Right kidney (tissue), 9 donors: ENCODE measurements at places on chromosomes 6 and 20.

GRCh38 chr20:22502731-22503191 is 81.6 kb downstream of the FOXA2 start:
- no peak for DNase-seq

DNA sequence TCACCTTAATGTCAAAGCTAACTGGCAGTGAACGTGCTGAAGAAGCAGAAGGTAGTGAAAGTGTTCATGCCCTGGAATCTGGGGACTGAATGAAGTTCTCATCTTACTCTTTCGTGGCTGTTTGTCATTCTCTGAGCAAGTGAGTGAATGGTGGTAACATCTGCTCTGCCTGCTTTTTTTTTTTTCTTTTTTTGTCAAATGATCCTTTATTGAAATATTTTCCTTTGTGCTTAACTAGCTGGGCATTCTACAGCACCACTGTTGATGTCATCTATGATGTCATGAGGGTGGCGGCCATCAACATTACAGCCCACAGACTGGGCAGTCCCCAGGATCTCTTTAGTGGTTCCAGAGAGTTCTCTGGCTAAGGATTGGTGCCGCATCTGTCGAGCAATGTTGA is 65.2 kb downstream of the RIN2 start:
- no peak for DNase-seq

GRCh38 chr6:32085759-32086459 is 23.2 kb downstream of the TNXB start:
- DNase-seq = no peak

- no peak for DNase-seq
Observed at GRCh38 chr6:138555421-138555988, 56.2 kb upstream of the NHSL1 start.

DNA sequence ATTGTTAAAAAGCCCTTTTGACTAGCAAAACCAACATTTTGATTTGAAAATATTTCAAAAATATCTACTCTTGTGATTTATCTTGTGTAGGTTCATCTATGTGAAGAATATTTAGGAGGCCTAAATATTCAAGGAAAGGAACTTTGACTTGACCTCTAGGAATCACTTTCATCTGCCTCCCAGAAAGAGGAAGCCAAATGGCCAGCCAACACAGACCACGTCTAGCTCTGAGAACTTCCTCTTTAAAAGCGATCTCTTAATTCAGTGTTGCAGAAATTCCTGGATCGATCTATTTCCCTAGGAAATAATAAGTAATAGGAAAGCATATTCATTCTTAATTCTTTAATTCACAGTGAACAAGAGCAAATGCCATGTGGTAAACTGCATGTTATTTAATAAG is 9.6 kb upstream of the MOXD1 start:
- no peak for DNase-seq

GRCh38 chr20:33963751-33964150 is 30.0 kb upstream of the RALY start:
- DNase-seq = no peak

DNA sequence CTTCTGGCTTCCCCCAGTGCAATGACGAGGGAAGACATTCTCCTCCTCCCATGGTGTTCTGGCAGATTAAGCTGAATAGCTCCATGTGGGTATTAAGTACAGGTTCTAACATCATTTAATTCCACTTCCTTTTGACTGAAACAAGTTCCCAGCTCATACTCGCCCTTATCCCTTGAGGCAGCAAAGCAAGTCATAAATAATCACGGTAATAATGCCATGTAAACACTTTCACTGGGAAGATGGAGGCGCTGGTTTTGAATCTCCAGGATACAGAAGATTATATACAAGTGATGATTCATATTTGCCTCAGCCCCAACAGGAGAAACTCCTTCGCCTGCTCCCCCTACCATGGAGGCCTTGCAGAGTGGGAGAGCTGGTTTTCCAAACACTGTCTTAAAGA is 141.3 kb downstream of the PXDC1 start:
- no peak for DNase-seq
